ENCODE measurements at places on chromosomes 2 and 18.

DNA sequence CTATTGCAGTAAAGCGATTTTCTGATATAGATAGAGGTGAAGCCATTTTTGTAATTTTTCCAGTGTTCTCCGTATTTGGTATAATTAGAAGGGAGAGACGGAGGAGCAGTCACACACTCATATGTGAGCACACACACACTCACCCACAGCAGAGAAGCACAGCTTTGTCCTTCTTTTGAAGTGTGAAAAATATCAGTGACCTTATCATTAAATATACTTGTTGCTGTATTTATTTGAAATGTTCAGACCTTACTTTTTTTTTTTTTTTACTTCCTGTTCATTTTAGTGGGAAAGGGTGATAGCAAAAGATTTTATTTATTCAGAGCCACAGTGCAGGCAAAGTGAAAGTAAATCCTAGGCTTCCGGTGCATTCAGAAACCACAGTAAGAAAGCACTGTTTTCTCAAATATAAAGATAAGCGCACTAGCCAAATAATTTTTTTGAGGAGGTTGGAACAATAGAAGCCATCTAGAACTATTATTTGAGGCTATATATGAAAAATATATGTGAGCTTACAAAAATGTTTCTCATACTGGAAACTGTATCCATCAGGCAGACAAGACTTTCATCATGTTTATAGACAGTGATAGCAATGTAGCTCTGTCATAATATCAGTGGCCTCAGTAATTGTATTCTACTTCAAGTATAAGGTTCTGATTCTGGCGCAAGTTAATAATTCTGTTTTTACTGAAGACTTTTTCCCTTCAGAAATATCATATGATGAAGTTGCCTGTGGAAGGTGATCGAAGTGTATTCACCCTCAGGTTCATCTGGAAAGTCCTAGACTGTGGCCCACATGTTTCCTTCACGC lies 37.2 kb downstream of the TSHZ1 start:
- DNase-seq, result no peak

- no peak for DNase-seq
Observed at GRCh38 chr2:20643826-20644225, 7.1 kb downstream of the HS1BP3 start.

DNA sequence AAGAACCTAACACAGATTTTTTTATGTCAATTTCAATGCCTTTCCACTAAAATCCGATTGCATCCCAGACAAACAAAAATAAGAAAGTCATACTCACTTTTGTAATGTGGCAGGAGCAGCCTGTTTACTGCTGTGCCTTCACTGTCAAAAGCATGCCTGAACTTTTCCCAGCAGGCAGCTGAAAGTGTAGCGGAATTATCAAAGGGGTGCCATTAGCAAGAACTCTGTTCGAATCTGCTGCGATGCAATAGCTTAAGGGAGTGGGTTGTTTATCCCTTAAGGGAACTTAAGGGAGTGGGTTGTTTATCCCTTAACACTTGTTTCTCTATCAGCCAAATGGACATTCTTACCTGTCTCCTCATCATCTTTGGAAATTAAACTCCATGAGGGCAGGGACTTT lies 243.5 kb downstream of the PAX3 start:
- DNase-seq, result no peak

GRCh38 chr2:9145752-9146430 lies 60.7 kb upstream of the ASAP2 start:
- DNase-seq, result no peak

DNA sequence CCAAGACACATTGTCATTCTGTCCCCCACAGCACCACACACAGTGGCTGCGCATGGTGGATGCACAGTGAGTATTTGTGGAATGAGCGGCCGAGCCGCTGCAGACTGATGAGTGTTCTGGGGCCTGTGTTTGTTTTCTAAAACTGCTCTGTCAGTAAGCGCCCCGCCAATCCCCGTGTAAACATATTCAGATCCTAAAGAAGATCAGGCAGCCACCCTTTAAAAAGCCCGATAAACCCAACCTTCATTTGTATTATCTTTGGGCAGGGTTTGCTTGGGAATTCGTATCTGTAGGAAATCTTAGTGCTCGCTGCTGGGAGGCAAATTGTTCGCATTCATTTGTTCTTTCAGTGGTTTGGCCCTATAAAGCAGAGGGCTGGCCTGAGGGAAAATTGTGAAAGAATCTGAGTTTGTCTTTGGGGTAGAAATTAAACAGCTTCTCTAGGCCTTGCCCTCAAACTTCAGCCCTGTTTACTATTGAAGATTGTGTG lies 68.6 kb downstream of the TGOLN2 start:
- no peak for DNase-seq

GRCh38 chr2:116088236-116088635 lies 1645.8 kb downstream of the DPP10 start:
- DNase-seq, result no peak

GRCh38 chr2:219296631-219297391 lies 12.4 kb downstream of the PTPRN start:
- DNase-seq, result no peak
